NCI-H1436 (cell line): ENCODE measurements at places on chromosomes 4 and X.

DNA sequence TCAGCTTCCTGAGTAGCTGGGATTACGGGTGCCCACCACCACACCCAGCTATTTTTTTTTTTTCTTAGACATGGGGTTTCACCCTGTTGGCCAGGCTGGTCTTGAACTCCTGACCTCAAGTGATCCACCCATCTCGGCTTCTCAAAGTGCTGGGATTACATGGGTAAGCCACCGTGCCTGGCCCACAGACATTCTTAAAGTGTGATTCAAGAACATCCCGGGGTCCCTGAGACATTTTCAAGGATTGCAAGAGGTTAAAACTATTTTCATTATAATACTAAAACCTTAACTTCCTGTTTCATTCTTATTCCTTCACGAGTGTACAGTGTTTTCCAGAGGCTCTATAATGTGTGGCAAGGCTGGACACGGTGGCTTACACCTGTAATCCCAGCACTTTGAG is 318.7 kb downstream of the CAMK2D start:
- no peak for DNase-seq

- DNase-seq, result no peak
These were observed 28.7 kb downstream of the SAT1 start for GRCh38 chrX:23811656-23812055.

- DNase-seq, result no peak
These were observed 41.6 kb downstream of the NPNT start for GRCh38 chr4:105936901-105937300.

- no peak for DNase-seq
These were observed 99.7 kb downstream of the ATXN3L start for GRCh38 chrX:13219991-13220764.

- DNase-seq, result no peak
These were observed 50.6 kb downstream of the NRK start for GRCh38 chrX:105872941-105873340.

DNA sequence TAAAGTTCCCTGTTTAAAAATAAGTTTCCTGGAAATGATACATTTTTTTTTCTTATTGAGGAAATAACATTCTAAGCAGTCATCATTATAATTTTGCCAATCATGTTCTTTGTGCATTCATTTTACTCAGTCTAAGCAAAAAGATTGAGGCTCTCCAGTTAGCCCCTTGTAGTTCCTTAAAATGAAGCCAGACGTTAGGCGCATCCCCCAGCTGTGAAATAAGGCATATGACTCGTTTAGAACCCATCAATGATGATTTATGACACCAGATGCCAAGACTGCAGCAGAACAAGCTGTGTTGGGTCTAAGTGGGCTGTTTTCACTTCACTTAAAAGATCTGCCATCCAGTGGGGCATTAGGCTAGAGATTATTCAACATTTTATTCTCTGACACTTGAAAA is 17.0 kb downstream of the PDGFC start:
- no peak for DNase-seq

GRCh38 chrX:134484039-134484438 is 24.1 kb downstream of the HPRT1 start:
- DNase-seq, result peak; percentile 15

DNA sequence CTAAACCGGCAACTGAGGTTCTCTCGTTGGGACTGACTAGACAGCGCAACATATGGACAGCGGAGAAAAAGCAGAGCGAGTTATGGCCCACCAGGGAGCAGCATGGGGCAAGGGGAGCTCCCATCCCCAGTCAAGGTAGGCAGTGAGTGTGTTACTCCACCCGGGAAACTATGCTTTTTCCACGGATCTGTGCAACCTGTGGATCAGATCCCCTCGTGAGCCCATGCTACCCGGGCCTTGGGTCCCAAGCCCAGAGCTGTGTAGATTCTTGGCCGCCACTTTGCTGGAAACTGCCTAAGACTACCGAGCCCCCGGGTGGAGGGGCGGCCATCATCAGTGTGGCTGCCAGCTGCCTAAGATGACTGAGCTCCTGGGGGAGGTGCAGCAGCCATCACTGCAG is 140.9 kb downstream of the PAPSS1 start:
- peak; percentile 7 for DNase-seq

GRCh38 chrX:38694394-38694793 is 106.9 kb upstream of the MID1IP1 start:
- DNase-seq, result no peak

DNA sequence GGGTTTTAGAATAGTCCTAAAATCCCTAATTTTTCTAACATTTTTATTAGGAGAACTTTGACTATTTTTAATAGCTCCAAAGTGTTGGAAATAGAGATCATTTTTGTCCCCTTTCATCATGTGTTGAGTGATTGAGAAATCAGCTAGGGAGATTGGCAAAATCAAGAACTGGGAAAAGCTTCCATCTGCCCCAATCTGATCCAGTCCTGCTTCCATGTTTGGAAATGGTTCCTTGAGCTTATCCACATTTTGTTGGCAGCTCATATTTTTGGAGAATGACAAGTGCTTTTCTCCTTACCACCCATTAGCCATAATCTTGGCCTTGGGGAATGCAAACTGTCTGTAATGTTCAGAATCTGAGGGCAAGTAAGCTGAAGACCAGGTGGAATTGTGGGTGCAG is 73.9 kb downstream of the SYNPO2 start:
- DNase-seq, result no peak

- no peak for DNase-seq
These were observed 439.2 kb upstream of the FAM47C start for GRCh38 chrX:36568946-36569345.

- DNase-seq, result no peak
These were observed 26.7 kb downstream of the OTC start for GRCh38 chrX:38379088-38379487.

GRCh38 chr4:168220893-168221292 is 97.7 kb downstream of the DDX60 start:
- DNase-seq, result no peak

DNA sequence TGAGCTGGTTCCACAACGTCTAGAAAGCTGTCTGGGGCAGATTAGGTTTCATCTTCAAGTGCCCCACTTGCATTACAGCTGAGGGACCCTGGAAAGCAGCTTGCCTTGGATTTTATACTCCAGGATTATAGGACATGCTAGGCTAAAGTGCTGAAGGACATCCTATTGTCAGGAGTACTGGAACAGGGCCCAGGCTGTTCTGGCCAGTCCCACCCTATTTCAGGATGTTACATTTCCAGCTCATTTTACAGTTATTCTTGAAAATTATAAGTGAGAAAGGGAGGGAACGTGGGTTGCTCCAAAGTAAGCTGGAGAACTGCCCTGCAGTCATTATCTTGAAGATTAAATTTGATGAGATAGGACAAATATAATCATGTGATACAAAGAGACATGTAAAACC is 71.0 kb upstream of the UGT8 start:
- no peak for DNase-seq

- DNase-seq, result no peak
These were observed 125.2 kb downstream of the COL25A1 start for GRCh38 chr4:109177096-109177810.

- no peak for DNase-seq
These were observed 24.9 kb downstream of the SH3BP2 start for GRCh38 chr4:2817701-2818350.

GRCh38 chr4:5890063-5890727 is 2.7 kb downstream of the CRMP1 start:
- peak; percentile 77 for DNase-seq

DNA sequence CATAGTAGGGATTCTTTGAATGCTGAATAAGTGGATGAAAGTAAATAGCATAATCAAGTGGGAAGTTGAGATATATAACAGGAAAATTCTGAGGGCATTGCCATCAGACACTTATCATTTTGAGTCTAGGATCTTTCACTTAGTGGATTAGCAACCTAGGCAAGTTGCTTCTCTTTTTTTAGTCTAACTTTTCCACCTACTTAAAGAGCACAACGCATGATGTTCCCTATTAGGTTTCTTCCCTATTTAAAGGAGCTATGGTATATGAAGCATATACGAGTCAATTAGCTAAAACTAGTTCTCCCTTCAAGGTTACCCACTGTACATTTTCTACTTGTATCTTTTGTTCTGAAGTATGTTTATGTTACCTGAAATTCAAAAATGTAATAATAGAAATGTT is 67.1 kb upstream of the HS3ST1 start:
- no peak for DNase-seq

- DNase-seq, result no peak
These were observed 200.0 kb upstream of the MAOA start for GRCh38 chrX:43456063-43456462.

GRCh38 chrX:68411729-68412128 is 21.6 kb downstream of the OPHN1 start:
- no peak for DNase-seq

- no peak for DNase-seq
These were observed 203.2 kb upstream of the MBNL3 start for GRCh38 chrX:132692066-132692465.

GRCh38 chrX:65241059-65241721 is 264.9 kb upstream of the ZC4H2 start:
- DNase-seq, result no peak

- no peak for DNase-seq
These were observed 59.2 kb upstream of the PARM1 start for GRCh38 chr4:74873545-74874301.

- DNase-seq, result no peak
These were observed 444.9 kb downstream of the RAPGEF2 start for GRCh38 chr4:159547645-159548308.
